Activated CD4-positive, alpha-beta T cell treated with anti-CD3 and anti-CD28 coated beads, Interleukin-2, amount 50 U/mL, for 24 hours (primary cell): ENCODE measurements at places on chromosomes 5 and 9.

- DNase-seq = no peak
Measured at GRCh38 chr5:173638126-173639040, 21.9 kb upstream of the BOD1 start.

DNA sequence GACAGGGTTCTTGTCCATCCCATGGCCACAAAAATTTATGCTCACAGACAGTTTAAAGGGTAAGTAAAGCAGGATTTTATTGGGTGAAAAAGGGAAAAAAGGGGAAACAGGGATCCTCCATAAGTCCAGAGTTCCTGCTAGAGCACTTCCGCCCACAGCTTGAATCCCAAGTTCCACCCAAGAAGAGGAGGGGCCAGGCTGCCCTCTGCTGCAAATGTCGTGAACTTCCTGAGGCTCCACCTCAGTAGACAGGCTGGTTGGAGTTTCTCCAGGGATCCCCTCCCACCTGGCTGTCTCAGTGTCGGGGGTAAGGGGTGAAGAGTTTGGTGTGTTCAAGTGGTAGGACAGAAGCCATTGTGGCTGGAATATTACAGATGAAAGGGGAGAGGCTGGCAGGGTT, 275.0 kb upstream of the SGCD start:
- no peak for DNase-seq

GRCh38 chr9:124780060-124780756, 3.3 kb downstream of the OLFML2A start:
- no peak for DNase-seq

GRCh38 chr5:15516486-15516885, 16.5 kb downstream of the FBXL7 start:
- DNase-seq = no peak

DNA sequence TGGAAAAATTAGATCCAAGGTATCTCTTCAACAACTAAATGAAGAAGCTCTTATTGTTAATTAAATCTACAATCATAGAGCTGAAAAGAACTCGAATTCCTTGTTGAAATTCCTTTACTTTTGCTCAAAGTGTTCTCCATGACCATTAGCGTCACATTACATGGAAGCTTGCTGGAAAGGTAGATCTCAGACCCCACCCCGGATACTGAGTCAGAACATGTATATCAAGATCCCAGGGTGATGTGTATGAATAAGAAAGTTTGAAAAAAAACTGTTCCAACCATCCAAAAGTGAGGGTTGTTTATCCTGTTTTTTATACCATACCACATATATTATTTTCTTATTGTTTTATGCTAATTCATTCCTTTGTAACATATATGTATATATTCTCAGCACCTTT, 237.1 kb upstream of the PUM3 start:
- no peak for DNase-seq

DNA sequence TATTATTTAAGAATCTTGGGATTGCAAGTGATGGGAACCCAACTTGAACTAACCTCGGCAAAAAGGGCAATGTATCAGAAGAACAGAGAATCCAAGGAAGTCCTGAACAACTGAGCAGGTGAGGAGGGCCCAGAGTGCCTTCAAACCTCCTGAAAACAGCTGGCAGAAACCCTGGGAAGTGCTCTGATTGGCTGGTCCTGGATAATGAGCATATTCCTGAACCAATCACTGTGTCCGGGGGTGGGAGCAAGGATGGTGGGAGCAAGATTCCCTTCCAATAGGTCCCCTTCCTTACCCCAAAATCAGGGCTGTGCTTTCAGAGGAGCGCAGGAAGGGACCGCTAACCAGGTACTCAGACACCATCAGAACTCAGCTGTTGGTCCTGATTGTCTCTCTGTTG, 31.9 kb upstream of the TBC1D2 start:
- DNase-seq = no peak

- DNase-seq = no peak
Measured at GRCh38 chr9:121921444-121921843, 171.7 kb downstream of the TTLL11 start.

- no peak for DNase-seq
Measured at GRCh38 chr9:131700765-131701435, 39.0 kb downstream of the RAPGEF1 start.

- DNase-seq = no peak
Measured at GRCh38 chr9:96006296-96006879, 130.9 kb downstream of the ERCC6L2 start.

DNA sequence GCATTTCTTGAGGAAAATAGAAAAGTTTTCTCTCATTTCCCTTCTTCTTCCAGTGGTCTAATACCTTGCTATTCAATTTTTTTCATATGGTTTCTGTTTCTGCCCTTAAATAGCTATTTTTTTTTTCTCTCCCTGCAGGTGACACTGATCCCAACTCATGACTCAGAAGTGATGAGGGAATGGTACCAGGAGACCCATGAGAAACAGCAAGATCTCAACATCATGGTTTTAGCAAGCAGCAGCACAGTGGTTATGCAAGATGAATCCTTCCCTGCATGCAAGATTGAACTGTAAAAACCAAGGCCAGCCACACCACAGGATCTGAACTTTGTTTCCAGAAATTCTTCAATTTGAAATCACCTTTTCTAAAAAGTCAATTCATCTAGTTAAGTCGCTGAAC, 97.7 kb downstream of the MAP1B start:
- no peak for DNase-seq

GRCh38 chr5:150700246-150700593, 642 bp downstream of the RBM22 start:
- DNase-seq = no peak

GRCh38 chr9:34994900-34995669, 5.5 kb downstream of the DNAJB5 start:
- no peak for DNase-seq

- no peak for DNase-seq
Measured at GRCh38 chr5:115930630-115931337, 31.5 kb upstream of the LVRN start.

DNA sequence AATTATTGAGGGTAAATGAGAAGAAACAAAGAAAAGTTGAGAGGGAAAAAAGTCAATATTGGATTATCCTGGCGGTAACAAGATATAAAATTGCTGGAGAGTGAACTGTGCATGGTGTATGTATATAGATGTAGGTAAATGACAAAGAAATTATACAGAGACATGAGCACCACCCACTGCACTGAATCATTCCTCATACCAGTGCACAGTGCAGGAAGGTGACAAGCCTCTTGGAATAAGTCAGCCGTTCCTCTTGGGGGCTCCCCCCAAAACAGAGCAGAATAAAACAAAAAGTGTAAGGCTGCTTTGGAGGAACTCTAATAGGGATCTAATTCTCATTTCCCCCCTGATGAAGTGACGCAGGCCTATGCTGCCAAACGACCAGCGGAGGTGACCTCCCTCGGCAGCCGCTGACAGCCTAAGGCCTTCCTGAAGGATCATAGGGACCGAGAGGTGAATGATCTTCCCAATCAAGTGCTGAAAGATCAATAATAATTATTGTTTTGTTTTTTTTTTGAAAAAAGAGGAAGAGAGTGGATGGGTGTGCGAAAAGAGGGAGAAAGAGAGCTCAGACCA, 245.0 kb downstream of the PSAT1 start:
- no peak for DNase-seq

DNA sequence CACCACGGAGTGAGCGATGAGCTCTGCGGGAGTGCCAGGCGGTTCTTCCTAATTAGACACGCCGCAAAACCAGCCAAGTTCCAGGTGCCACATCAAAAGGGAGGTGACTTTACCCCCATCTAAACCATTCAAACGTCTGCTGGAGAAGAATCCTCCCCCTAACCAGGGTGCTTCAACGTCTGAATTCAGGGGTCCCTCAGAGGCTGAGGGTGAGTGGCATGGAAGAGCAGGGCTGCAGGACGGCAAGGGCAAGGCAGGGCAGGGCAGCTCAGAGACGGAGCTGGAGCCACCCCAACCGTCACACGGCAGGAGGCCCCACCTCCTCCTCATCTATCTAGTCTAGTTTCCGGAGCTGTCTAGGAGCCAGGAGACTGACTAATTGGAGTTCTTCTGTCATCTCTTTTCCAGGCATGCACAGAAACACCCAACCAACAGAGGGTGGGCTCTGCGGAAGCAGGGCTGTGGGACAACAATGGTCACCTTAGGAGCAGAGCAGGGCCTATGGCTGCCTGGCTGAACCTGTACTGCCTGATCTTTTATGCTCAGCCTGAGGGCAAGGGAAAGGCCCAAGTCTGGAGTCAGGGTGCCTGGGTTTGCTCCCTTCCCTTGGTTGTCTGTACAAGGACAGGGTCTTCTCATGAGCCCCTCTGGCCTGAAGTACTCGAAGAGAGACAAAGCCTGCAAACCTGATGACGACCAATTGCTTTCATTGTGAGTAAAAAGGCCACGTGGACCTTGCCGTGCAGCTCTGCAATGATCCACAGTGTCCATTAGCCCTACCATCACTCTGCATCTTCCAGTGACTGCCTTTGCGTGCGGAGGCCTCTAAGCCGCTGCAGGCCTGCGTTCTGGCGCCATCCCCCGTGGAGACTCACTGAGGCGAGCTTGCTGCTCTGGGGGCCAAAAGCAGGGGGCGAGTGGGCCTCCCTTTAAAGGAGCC, 81.0 kb upstream of the SLC25A51 start:
- no peak for DNase-seq

- no peak for DNase-seq
Measured at GRCh38 chr5:149433524-149434131, 54.5 kb upstream of the IL17B start.

DNA sequence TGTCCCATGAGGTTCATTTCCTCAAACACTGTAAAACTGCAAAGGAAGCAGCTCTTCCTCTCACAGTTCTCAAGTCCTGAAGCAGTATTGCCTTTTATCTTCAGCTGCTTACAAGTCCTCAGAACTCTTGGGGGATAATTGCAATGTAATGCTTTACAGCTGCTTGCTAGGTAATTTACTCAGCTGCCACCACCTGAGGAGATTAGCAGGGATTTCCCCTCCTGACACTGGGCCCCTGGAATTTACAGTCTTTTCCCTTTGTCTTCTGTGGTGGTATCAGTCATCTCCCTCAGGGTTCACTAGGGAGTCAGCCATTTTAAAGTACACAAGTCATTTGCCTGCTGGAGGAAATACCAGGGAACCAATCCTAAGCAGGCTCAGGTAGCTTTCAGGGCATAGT, 754.3 kb upstream of the GRAMD2B start:
- DNase-seq = no peak

DNA sequence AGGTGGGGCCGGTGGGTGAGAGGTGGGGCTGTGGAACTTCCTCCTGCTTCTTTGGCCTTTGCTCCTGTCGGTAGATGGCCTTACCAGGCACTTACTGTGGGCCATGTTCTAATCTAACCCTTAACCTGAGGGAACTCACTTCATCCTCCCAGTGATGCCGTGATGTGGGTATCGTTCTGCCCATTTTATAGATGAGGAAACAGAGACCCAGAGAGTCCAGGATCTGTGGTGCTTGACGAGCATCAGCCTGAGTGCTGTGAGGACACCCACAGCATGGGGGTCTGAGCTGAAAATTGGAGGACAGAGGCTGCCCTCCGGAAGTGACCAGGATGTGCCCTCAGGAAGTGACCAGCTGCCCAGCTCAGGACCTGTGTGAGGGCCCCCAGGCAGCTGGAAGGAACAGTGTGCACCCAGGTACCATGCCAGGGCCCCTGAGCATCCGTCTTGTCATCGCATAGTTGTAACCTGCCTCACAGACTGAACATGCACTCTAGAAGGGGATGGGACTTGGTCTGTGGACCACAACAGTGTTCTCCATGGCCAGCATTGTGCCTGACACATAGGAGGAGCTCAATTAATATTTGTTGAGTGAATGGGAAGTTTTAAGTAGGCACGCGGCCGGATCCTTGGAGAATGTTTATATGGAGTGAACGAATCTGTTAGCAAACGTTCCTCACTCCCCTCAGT, 8.5 kb downstream of the NEK6 start:
- DNase-seq = no peak

- peak; percentile 24 for DNase-seq
Measured at GRCh38 chr9:128254855-128255759, 20.7 kb downstream of the GOLGA2 start.

- DNase-seq = no peak
Measured at GRCh38 chr9:98220911-98221310, 28.5 kb upstream of the CORO2A start.

GRCh38 chr5:90014420-90014819, 395.1 kb downstream of the CETN3 start:
- no peak for DNase-seq

GRCh38 chr9:138068601-138069035, 191.0 kb downstream of the CACNA1B start:
- no peak for DNase-seq

GRCh38 chr5:52776116-52776515, 11.6 kb upstream of the ITGA1 start:
- no peak for DNase-seq

- no peak for DNase-seq
Measured at GRCh38 chr5:138716456-138716924, 36.7 kb upstream of the CTNNA1 start.

GRCh38 chr5:11814373-11814772, 89.9 kb downstream of the CTNND2 start:
- no peak for DNase-seq

DNA sequence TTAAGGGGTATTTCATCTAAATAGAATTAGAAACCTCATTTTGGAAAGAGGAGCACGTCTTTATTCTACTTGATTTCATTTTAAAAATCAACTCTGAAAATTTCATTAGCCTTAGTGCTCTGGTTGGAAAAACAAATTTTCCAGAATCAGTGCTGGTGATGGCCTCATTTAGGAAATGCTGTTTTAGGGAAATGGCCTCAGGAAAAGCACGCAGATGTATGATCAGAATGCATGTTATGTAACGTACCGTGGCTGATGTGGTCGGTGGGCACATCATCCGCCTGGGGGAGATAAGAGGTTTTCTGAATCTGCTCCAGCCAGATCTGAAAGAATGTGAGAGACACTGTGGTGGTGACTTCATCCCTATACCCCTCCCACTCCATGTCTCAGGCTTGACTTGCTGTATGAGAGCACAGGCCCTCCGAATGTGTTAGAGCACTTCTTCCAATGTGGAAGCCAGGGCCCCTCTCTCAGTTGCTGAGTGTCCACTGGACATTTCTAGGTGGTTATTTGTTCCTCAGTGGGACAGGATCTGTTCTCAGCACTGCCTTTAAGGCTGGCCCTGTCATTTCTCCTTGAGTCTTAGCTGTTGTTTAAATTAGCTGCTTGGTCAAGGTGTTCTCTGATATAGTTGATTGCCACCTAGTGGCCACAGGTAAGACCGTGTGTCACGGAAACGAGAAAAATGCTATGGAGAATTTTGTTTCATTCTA, 96.5 kb downstream of the ARHGAP26 start:
- peak; percentile 5 for DNase-seq

GRCh38 chr9:37417857-37418618, 4.5 kb upstream of the GRHPR start:
- no peak for DNase-seq

DNA sequence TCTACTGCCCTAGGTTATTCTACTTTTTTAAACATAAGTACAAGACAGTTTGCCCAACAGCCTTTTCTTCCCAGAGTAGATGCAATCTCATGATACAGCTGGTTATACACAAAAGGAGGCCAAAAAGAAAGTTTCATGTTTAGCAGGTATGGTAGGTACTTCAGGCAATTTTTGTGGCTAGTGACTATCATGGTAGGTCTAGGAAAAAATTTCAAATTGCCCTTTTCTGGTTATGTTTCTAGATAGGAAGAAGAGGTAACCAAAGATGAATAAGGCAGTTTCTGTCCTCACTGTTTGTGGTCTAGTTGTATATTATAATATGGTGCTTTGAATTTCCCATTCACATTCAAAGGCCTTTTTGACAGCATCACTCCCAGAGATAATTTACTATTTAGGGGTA, 19.7 kb downstream of the MEGF9 start:
- DNase-seq = no peak

GRCh38 chr5:95858023-95858461, 35.5 kb upstream of the GLRX start:
- DNase-seq = no peak

- DNase-seq = no peak
Measured at GRCh38 chr9:76557674-76558225, 98.8 kb downstream of the GCNT1 start.

GRCh38 chr9:12973710-12974109, 198.9 kb downstream of the LURAP1L start:
- DNase-seq = no peak
